ENCODE measurements at places on chromosomes 12 and 14. TPM values are rescaled to one million over a fixed set of nuclear protein-coding genes. Genes with fewer than 3 reads are reported as not detected.

The HHIPL1 gene
- not detected for total RNA-seq

The FGF23 gene
- total RNA-seq: not detected

The UNC119B gene
- 4.7 TPM for total RNA-seq

The CIROP gene
- total RNA-seq: not detected

The VDR gene
- 2.5 TPM for total RNA-seq

The ALX1 gene
- total RNA-seq: not detected

The KCNMB4 gene
- total RNA-seq: 0.09 TPM

The PRPH gene
- total RNA-seq: not detected

The KRT78 gene
- total RNA-seq: 0.21 TPM

The DNAJC22 gene
- 6.3 TPM for total RNA-seq

The KNTC1 gene
- 94.3 TPM for total RNA-seq

The NRXN3 gene
- 6.5 TPM for total RNA-seq

DNA sequence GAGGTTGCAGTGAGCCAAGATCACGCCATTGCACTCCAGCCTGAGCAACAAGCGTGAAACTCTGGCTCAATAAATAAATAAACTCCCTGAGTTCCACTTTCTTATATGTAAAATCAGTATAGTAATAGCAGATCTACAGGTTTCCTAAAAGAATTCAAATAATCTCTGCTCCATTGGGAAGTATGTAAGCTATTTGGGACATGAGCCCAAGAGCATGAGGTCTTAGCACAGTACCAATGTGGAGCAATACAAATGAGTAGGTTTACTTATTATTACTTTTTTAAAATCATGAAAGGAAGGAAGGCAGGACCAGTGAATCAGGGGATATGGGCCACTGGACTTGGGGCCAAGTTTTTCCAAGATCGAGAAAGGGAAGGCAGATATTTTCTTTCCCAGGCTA, 216.9 kb upstream of the DIO2 start:
- DNase-seq: no peak

DNA sequence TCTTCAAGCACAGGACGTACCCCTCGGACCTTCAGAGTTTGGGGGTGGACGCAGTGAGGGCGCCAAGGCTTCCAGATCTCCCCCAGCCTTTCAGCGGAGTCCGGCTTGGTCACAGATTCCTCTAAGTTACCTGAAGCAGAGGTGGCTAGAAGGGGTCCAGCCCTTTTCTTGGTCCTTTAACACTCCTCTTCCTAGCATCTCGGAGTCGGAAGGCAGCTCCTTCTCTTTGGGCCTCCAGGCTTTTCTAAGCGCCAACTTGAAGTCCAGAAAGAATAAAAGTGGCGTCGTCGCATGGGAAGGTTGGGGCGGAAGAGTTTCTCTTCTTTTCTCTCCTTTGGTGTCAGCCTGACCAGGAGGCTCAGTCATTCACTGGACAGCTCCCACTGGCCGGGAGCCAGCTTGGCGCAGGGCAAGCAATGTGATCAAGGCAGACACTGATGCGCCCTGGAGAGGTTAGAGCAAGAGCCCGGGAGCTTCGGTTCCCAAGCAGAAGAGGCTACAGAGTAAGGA, 9.6 kb downstream of the OR6S1 start:
- DNase-seq: peak; percentile 71

DNA sequence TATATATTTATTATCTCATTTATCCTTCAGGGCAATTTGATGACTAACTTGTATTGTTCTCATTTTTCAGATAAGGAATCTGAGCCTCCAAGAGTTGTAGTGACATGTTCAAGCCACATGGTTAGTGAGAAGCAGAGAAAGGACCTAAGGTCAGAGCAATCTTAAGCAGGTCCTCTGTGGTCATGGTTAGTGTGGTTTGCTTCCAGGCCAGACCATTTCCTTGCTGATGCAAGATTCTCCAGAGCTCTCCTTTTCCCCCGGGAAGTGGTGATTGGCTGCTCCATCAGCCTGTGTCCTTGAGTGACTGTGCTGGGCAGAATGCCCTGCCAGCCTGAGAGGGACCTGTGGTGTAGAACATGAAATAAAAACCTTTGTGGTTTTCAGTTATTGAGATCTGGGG, 141.3 kb downstream of the KTN1 start:
- no peak for DNase-seq

GRCh38 chr12:53750812-53751335, 905 bp downstream of the CISTR start:
- DNase-seq: no peak

- no peak for DNase-seq
These were observed 69.8 kb downstream of the SLC6A12 start for GRCh38 chr12:143964-144649.

- peak; percentile 63 for DNase-seq
These were observed 7.2 kb downstream of the ALDH2 start for GRCh38 chr12:111773801-111774551.

GRCh38 chr14:70808416-70809224, 693 bp downstream of the MAP3K9 start:
- DNase-seq: no peak

- DNase-seq: peak; percentile 59
These were observed 47.5 kb downstream of the MRPL42 start for GRCh38 chr12:93514853-93515252.

DNA sequence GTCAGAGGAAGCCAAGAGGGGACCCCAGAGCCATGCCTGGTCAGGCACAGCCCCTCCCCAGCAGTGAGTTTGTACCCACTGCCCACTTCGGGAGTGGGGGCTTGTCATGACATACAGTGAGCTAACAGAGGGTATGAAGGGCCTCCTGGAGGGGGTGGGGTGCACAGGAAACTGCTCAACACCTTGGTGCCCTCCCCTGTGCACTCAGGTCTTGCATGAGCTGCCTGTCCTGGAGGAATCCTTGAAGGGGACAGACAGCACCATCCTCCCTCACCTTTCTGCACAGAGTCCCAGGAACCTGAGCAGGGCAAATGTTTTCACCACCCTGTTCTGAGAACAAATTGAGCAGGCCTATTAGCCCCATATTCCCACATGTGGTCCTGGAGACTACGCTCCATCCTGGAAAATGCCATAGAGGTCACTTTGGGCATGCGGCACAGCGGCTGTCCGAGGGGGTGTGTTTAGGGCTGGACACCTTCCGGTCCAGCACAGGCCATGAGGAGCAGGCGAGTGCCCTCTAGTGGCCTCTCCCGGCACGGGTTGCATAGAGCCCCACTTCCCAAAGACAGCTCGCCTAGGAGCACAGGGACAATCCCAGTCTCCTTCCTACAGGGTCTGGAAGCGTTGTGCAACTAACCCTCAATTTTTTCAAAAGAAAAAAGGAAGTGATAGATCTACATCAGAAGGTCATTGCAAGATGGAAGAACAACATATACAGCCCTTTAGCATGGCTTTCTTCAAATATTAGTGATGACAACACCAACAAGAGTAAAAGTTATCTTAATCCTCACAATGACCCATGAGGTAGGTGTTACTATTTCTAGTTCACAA, 31.9 kb upstream of the ZFP36L1 start:
- DNase-seq: peak; percentile 78

GRCh38 chr14:100857233-100857922, 31.5 kb downstream of the MEG3 start:
- no peak for DNase-seq

DNA sequence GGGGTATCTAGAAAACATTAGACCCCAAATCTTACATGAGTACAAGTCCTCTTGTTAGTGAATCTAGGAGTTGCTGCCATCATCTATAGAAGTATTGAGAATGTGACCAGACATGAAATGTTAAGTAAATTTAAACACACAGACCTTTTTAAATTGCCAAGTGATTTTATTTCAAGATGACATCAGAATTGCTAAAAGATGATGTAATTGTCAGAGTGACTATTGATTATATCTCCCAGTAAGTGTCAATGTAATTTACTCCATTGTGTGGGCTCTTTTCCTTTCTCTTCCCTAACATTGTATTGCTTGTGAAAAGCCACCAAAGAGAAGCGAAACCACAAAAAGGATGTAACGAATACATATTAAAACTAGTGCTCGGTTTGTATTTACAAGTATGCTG, 16.8 kb downstream of the ADAM21 start:
- DNase-seq: no peak

- no peak for DNase-seq
These were observed 6.3 kb upstream of the RILPL2 start for GRCh38 chr12:123442774-123443173.

- DNase-seq: no peak
These were observed 15.9 kb upstream of the LRRK2 start for GRCh38 chr12:40208707-40209446.

DNA sequence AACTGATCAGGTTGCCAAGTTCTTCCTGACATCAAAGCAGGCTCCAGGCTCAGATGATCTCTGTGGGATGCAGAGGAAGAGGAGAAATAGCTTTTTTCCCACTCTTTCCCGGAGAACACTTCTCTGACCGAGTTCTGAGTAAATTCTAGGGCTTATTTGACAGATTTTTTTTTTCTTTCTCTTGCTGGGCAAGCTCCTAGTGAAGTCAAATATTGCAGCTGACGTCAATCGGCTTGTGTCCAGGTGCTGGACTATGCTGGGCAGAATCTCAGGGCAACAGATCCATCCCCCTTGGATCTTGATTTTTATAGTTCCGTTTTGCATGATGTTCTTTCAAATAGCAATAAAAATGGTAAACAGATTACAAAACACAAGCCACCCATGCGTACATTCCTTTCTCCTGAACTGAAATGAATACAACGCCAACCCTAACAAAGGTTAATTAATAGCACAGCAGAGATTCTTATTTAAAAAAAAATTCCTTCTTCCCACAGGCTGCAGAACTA, 182.2 kb downstream of the NOVA1 start:
- DNase-seq: no peak

DNA sequence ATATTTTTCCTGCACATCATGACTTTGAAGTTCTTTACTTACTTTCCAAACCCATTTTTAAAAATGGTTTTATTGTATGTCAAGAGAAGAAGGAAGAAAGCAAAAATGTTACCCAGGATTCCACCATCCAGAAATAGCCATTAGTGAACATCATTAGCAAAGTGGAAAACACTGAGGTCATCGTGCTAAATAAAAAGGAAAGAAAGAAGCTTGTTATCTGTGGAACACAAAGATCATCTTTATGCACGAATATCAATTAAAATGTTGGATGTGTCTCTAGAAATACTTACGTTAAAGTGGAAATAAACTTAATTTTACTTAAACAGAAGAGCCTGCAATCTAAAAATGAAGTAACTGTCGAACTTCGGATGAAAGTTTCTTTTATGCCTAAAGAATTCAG, 27.3 kb downstream of the SFSWAP start:
- no peak for DNase-seq

DNA sequence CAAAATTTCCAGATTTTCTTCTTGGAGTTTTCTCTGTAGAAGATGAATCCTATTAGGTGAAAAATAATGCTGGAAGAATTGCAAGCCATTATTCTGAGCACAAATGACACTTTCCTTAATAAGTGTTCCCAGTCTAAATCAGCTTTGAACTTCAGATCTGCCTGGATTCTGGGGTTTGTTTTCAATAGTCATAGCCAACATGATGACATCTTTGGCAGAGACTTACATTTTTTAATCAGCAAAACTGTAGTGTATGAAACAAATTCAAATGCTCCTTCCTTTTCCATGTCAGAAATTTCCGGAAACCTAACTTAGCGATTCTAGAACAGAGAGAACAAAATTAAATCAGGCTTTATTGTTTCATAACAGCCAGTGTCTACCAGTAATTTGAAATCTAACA, 88.5 kb downstream of the TSPAN8 start:
- no peak for DNase-seq

GRCh38 chr12:21516281-21516680, 9.8 kb upstream of the SPX start:
- DNase-seq: no peak

DNA sequence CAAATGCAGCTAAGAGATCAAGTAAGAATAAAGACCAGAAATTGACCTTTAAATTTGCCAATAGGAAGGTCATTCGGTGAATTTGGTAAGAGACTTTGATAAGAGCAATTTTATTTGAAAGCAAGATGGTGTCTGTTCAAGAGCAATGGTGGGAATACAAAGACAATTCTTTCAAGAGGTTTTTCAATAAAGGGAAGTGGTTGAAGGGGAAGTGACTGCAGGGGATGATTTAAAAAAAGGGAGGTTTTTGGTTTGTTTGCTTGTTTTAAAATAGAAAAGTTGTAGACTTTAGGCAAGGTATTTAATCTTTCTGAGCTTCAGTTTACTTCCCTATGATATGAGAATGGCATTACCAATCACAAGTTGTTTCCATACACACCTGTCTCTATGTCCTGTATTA, 4.3 kb upstream of the APPL2 start:
- no peak for DNase-seq

DNA sequence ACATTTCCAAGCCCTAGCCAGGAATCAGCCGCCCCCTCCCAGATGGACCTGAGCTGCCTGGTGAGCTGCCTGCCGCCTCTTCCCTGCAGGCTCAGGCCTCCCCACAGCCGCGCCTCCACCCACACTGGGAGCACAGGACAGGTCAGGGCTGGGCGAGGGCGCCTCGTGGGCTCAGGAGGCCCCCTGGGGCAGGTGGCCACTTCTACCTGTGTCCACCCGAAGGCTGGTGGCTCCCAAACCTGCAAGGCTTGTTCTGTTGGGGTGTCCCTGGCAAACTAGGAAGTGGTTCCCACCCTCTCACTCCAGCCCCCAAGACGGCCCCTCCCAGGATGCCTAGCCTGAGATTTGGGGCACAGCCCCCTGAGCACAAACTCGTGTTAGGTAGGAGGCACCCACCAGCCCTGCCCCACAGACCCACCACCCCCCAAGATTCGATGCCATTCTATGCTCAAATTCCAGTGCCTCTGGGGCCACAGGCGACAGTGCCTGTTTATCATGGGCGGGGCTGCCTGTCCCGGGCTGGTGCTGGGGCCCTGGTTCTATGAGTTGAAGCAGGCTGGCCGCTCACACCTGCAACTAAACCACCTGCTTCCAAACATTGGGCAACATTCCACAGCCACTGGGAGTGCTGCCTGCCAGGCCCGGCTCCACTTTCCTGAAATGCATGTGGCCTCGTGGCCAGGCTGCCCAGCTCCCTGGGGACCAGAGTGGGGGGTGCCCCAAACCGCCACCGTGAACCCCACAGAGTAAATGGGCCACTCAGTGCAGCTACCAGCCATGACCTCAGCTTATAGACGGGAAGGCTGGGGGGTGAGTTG, 6.8 kb downstream of the MMP17 start:
- no peak for DNase-seq

GRCh38 chr12:32755051-32755653, 545 bp downstream of the YARS2 start:
- DNase-seq: peak; percentile 79

- no peak for DNase-seq
These were observed 10.5 kb downstream of the ERC1 start for GRCh38 chr12:1001507-1001906.

GRCh38 chr12:104729091-104729490, 229.0 kb downstream of the SLC41A2 start:
- DNase-seq: no peak

DNA sequence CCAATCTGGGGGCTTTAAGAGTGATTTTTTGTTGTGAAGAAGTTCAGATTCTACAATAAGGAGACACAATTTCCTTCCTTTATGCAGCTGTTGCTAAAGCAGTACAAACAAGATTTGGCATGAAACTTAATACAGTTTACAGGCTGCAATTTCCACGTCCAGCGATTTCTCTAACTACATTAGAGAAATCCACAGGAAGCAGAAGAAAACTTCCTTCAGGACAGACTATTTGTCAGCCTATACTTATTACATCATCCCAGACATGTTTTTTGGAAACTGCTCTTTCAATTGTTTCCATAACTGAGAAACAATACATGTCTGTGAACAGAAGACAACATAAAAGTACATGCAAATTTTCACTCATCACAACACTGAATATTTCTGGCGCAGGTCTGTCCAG, 204.3 kb downstream of the TTC7B start:
- DNase-seq: no peak

Measured in SJSA1 (cell line).